ENCODE measurements at places on chromosomes 3 and 15. TPM values are rescaled to one million over a fixed set of nuclear protein-coding genes. Genes with fewer than 3 reads are reported as not detected.
A peak's percentile ranks its signal among the peaks of the same experiment; 100 is the strongest.

The NRG4 gene
- 94.6 TPM for total RNA-seq

The VILL gene
- total RNA-seq: 29.1 TPM

The LRRN1 gene
- total RNA-seq: 58.4 TPM

The CFAP91 gene
- total RNA-seq: 2.5 TPM

The GABRB3 gene
- total RNA-seq: 10.3 TPM

The PLA2G4D gene
- 2.1 TPM for total RNA-seq

The SST gene
- not detected for total RNA-seq

The SERPINI2 gene
- 3.1 TPM for total RNA-seq

The VIPR1 gene
- total RNA-seq: 98.5 TPM

DNA sequence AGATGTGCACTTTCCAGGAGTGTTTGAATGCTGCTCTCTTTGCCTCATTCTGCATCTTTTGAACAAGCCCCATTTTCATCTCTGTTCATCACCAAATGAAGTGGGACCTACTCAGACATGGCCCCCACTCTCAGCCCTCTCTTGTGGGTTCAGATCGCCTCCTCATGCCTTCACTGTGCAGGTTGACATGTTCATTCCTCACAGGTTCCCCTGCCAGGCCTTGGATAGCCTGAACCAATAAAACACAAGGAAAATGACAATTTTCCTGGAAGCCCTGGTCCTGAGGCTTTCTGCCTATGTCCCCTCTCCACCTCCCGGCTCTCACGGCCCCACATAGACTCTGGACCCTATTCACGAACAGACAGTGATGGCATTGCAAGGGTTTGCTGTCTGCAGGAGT, 17.7 kb downstream of the KLF15 start:
- DNase-seq: no peak

DNA sequence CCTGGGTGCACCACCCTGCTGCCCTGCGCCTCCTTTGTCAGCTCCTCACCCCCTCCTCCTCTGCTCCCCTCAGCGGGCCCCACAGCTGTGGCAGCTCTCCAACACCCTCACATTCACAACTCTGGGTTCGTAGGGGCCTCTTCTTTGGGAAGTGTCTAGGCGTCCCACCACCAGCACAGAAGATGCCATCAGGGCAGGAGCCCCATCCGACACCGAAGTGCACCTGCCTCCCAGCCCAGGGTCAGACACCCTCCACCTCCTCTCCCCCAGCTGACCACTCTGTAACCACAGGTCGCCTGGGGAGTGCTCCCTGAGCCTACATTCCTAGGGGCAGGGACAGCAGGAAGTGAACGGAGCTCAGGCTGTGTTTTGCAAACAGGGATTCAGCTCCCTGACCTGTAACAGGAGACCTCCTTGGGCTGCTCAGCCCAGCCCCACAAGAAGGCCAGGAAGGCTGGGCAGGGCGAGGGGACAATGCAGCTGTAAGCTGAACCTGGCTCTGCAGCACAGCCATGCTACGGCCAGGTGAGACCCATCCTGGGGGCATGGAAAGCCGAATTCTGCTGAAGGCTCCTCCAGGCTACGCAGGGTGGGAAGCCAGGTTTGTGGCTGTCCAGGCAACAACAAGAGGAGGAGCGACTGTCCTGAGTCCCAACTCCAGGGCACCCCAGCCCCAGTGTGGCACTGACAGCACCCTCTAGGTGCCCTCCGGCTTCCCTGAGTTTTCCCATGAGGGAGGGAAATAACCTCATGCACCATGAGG, 269.0 kb downstream of the GOLGA6L6 start:
- DNase-seq: no peak

DNA sequence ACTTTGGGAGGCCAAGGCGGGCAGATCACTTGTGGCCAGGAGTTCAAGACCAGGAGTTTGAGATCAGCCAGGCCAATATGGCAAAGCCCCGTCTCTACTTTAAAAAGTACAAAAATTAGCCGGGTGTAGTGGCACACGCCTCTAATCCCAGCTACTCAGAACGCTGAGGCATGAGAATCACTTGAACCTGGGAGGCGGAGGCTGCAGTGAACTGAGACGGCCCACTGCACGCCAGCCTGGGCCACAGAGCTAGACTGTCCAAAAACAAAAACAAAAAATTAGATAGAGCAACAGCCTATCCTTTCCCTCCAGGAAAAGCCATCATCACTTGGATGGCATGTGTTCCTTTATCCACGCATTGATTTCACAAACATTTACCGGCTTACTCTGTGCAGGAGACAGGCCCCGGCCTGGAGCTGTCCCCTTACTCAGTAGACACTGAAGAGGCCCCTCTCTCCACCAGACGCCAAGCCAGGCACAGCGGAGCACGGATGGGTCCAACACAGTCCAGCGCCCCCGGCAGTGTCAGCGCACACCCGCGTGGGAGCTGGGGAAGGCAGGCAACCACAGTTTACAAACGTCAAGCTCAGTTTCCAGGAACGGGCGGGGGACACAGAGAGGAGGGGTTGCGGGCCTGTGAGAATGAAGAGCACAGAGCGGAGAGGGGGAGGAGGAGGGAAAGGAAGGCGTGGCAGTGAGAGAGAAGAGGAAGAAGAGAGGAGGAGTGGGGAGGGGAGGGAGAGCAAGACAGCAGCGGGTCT, 3.1 kb downstream of the GP5 start:
- no peak for DNase-seq

GRCh38 chr15:76206325-76206976, 104.8 kb downstream of the ETFA start:
- peak; percentile 86 for DNase-seq

- no peak for DNase-seq
Measured at GRCh38 chr3:104887069-104887468, 479.6 kb upstream of the ALCAM start.

DNA sequence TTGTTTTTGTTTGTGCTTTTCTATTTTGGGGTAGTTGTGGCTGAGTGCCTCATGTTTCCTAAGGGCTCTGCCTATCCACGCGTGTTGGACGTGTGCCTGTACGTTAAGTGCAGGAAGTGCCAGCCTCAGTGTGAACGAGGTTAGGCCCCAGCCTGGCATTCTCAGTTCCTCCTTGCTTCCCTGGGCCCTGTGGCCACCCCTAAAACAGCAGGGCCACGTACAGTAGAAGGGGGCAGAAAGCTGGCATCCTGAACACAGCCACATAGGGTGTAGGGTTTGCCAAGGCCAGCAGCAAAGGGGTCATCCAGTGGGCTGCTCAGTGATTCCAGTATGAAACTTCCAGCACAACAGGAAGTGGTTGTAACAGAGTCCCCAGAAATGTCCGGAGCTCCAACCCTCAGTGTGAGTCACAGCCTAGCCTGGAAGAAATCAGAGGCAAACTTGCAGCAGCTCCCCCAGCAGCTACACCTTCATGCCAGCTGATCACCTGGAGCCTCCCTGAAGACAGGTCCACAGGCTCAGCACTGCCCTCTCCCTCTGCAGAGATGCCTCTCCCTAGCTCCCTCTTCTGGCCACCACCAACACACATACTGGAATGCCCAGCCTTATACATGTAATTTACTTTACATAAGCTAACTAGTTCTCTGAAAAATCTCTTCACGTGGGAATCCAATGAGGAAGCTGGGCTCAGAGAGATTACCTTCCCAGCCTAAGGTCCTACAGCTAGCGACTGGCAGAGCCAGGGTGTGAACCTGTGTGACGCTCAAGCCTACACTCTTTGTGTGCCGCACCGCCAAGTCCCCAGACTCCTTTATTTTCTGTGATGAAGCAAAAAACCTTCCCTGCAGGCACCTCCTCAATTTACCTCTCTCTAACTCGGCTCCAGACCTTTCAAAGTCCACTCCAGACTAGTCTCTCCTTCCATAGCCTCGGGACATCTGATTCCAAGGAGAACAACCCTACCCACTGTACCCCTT, 26.6 kb downstream of the ILDR1 start:
- DNase-seq: peak; percentile 49

DNA sequence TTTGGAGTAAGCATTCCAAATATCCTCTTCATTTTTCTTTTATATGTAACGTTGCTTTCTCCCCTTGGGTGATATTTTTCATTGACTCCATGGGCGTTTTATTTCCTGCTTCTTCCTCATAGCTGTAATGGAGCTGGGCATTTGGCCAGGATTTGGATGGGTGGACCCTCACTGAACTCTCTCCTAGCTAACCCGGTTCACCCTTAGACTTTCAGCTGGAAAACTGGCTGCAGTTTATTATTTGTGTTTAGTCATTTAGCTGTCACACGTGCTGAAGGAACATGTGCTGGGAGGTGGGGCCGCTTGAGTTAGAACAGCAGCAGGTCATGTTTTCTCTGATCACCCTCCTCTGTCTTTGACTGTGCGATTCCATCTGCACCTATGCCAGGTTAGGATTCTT, 407.6 kb downstream of the ZIC1 start:
- DNase-seq: peak; percentile 4

- no peak for DNase-seq
Measured at GRCh38 chr3:54760201-54760600, 167.7 kb downstream of the LRTM1 start.

GRCh38 chr3:31373681-31374080, 159.0 kb upstream of the STT3B start:
- DNase-seq: no peak

GRCh38 chr15:92845126-92845508, 55.0 kb upstream of the CHD2 start:
- peak; percentile 24 for DNase-seq

GRCh38 chr15:48500595-48500994, 144.9 kb downstream of the FBN1 start:
- no peak for DNase-seq

DNA sequence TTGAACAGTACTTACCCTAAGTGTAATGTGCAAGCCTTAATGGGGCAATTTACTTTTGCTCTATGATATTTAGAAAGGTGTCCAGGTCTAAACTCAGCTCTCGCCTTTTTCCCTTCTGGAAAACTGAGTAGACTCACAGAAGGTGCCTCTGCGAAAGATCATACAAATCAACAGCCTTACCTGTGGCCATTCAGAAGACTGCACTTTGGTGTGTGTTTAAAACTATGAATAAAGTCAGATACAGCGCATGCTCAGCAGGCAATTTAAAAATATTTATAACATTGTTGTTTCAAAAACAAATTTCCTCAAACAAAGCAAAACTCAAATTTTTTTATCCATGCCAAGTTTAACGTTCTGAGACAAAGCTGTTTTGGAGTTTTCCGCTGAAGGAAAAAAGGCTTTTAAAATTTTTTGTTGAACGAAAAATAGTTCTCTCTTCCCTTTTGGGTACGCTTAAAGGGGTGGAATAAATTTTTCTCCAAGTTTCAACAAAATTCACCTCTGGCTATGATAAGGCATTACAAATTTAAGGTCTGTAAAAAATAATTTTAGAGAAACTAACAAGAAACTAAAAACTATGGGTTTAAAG, 156.3 kb downstream of the TIGIT start:
- DNase-seq: no peak

- DNase-seq: no peak
Measured at GRCh38 chr15:93231261-93231925, 142.4 kb upstream of the RGMA start.

DNA sequence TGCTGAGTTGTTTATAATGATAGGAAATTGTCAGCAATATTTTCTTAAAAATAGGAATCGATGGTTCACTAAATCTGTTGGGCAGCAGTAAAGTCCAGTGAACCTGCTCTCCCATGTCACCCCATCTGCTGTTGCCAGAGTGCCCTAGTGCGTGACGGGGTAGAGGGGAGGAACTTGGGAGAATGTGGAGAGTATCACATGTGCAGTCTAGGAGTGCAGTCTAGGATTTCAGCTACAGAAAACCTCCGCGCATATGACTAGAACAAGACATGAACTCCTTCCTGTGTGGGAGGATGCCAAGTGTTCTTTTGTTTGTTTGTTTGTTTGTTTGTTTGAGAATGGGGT, 74.6 kb upstream of the ACAD9 start:
- no peak for DNase-seq

GRCh38 chr15:80309769-80310384, 57.9 kb upstream of the CTXND1 start:
- DNase-seq: peak; percentile 21

- peak; percentile 50 for DNase-seq
Measured at GRCh38 chr3:87082796-87083440, 92.0 kb upstream of the VGLL3 start.

DNA sequence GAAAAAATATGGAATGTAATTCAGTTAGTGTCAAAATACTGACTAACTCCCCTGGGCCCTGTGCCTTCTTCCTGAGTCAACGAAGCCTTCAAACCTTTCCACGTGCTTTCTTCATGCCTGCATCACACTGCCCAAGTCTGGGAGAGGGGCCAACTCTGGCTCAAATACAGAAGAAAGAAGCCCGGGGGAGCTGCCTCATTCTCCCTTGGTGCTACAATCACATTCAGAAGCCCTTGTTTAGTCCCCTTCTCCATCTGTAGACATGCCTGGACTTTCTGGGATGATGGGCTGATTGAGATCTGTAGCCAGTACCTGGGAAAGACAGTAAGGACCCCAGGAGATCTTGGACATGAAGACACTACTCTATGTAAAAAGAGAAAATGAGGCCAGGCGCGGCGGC, 77.8 kb upstream of the GSK3B start:
- DNase-seq: no peak

DNA sequence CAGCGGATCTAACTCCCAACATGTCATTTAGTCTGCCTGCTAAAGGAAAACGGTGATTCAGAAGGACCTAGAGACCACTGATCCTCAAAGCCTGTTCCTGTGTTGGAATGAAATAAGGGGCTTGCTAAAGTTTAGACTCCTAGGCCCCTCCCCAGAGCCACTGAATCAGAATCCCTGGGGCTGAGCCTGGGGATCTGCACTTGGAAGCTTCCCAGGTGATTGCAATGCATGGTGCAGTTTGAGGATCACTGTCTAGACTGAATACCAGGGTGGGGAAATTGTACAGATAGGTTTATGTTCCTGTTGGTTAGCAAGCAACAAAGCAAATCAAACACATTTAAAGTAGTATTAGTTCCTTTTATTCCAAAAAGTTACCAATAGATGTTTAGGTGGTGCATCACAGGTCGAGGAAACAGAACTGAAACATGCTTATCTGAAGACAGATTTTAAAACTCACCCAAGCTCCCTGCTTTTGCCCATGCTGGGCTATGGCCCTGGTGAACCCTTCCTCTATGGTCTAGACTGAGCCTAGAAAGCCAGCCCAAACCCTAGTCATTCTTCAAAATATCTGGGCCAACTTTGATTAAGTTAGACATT, 29.6 kb upstream of the SPTBN5 start:
- DNase-seq: no peak

DNA sequence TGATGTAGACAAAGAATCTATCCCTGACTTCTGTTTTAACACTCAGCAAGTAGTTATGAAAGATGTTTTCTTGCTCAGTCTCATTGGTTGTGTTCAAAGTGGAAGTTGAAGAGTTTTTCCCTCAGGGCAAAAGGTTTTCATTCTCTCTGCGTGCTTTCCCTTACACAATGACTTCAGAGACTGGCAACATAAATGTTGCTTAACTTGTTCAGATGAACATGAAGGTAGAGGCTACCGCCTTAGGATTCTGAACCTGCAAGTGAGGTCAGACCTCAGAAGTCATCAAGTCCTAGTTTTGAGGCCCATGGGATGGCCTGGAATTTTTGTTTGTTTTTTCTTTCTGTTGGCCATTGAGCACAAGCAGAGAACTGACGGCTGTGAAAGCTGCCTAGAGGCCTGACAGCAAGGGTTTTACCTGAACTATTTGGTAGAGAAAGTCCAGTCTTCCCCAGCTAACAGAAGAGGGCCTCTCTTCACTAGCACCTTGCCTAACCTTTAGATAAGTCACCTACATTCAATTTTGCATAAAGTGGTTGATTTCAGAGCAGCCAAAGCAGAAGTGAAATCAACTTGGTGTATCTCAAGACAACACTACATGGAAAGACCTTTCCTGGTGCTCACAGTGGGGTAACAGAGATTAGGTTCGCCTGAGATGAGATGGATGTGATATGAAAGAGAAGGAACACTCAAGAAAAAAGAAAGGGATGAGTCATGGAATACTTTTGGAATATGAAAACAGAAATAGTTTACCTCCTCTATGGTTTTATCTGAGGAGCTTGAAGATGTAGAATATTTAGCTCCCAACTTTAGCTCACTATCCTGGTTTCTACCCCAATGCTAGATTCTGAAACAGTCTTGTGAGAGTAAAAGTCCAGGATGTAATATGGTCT, 53.6 kb upstream of the AP4E1 start:
- DNase-seq: peak; percentile 6
